Activated CD4-positive, alpha-beta T cell treated with anti-CD3 and anti-CD28 coated beads, Interleukin-2, amount 10 ng/mL, durations not matched to agents 7 days and 5 days (primary cell): ENCODE measurements at places on chromosomes 2 and 18. TPM values are rescaled to one million over a fixed set of nuclear protein-coding genes. Genes with fewer than 3 reads are reported as not detected.

RRM2 gene
- total RNA-seq = 496 TPM

PLCD4 gene
- total RNA-seq = 0.15 TPM

DNAJC5G gene
- total RNA-seq = not detected

STARD6 gene
- total RNA-seq = not detected

MYO5B gene
- 0.12 TPM for total RNA-seq

SPR gene
- 0.44 TPM for total RNA-seq

ADCY3 gene
- 60.8 TPM for total RNA-seq

MARCHF4 gene
- total RNA-seq = not detected

INPP5D gene
- total RNA-seq = 121 TPM

CERKL gene
- total RNA-seq = not detected

RAD51AP2 gene
- not detected for total RNA-seq

ESPNL gene
- 0.05 TPM for total RNA-seq

GLB1L gene
- total RNA-seq = 3.3 TPM

CNDP1 gene
- total RNA-seq = not detected

LIMS4 gene
- not detected for total RNA-seq

CNNM4 gene
- 8.3 TPM for total RNA-seq

MFF gene
- total RNA-seq = 79.4 TPM

L3MBTL4 gene
- total RNA-seq = 0.33 TPM

IGFBP2 gene
- total RNA-seq = 10.9 TPM

COA5 gene
- total RNA-seq = 25.3 TPM

MTLN gene
- 32.2 TPM for total RNA-seq

KIF3C gene
- 7.5 TPM for total RNA-seq

HAAO gene
- not detected for total RNA-seq

IL37 gene
- not detected for total RNA-seq

KIAA2012 gene
- total RNA-seq = not detected

SPHKAP gene
- total RNA-seq = not detected

LGALSL gene
- 1.2 TPM for total RNA-seq

SELENOI gene
- total RNA-seq = 29.7 TPM

ACVR2A gene
- 10.8 TPM for total RNA-seq

MYCN gene
- total RNA-seq = not detected

ATF2 gene
- 57.9 TPM for total RNA-seq

LRP2 gene
- total RNA-seq = 0.02 TPM

ADRA2B gene
- total RNA-seq = not detected

HOXD3 gene
- total RNA-seq = not detected

IL36B gene
- total RNA-seq = not detected

FER1L5 gene
- not detected for total RNA-seq

EMILIN2 gene
- total RNA-seq = 23.0 TPM

MMADHC gene
- total RNA-seq = 92.8 TPM

ILKAP gene
- 63.2 TPM for total RNA-seq

SERPINB3 gene
- total RNA-seq = not detected

PAX8 gene
- 0.74 TPM for total RNA-seq

HSBP1L1 gene
- total RNA-seq = 11.5 TPM

C2orf66 gene
- 0.44 TPM for total RNA-seq
